ENCODE measurements at places on chromosomes 5 and 9.
A peak's percentile ranks its signal among the peaks of the same experiment; 100 is the strongest.

DNA sequence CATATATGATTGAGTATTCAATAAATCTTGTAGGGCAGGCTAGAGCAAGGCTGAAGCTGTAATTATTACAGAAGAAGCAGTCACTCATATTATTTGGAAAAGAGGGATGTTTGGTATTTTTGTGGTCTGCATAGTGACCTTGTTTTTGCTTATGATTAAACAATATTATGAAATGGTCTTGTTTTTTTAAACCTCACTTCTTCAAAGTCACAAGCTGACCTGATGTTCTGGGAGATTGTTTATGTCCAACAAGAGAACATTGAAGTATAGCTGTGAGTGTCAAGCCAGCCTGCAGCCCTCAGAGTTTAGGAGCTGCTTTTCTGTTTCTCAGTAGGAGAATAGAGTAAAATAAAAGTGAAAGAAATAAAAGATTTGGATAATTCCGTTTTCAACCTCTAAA is 342.2 kb downstream of the LRRC70 start:
- no peak for DNase-seq

- DNase-seq, result no peak
Observed at GRCh38 chr9:6212722-6213375, 2.8 kb upstream of the IL33 start.

DNA sequence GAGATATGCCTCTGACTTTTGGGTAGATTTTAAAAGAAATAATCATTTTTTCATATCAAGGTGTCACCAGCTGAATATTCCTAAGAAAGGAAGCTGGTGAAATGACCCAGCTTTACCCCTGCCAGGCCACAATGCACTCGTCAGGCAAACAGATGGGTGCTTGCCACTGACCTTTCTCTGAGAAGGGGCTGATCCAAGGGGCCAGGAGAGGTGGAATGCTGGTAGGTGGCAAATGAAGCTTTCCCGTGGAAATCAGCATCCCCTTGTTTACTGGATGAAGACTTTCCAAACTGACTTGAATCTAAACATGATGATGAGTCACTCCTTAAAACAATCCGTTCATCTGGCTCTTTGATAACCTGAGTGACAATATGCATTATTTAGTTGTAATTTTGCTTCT is 44.3 kb upstream of the PLPP6 start:
- DNase-seq, result no peak

GRCh38 chr5:157459715-157460599 is at the start of gene NIPAL4:
TSS of gene NIPAL4 (plus strand) at chr5:157460213. CDS start at chr5:157460321, 108 bp downstream.
- peak; percentile 42 for DNase-seq

GRCh38 chr5:68353605-68354004 is 138.0 kb downstream of the PIK3R1 start:
- DNase-seq, result no peak

- DNase-seq, result no peak
Observed at GRCh38 chr5:173268750-173269432, 33.9 kb upstream of the NKX2-5 start.

DNA sequence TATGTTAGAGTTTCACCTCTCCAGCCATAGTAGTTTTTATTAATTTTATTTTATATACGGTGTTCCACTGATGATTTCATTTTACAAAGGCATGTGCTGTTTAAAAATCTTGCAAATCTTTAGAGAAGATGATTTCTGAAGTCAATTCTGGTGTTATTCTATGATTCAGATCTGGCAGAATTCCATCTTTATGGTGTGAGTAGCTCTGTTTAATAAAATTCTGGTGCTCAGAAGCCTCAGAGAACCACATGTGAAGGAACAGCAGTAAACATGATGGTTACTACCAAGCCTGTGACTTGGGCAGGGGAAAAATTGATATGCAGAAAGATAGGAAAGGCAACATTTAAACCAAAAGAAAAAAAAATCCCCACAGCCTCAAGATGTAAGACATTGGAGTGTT is 299.7 kb downstream of the NPR3 start:
- DNase-seq, result no peak

- DNase-seq, result no peak
Observed at GRCh38 chr5:106739127-106739526, 931.6 kb downstream of the EFNA5 start.

GRCh38 chr5:62457071-62457470 is 44.5 kb downstream of the IPO11 start:
- DNase-seq, result no peak

- no peak for DNase-seq
Observed at GRCh38 chr5:33261747-33262146, 179.0 kb upstream of the TARS1 start.

DNA sequence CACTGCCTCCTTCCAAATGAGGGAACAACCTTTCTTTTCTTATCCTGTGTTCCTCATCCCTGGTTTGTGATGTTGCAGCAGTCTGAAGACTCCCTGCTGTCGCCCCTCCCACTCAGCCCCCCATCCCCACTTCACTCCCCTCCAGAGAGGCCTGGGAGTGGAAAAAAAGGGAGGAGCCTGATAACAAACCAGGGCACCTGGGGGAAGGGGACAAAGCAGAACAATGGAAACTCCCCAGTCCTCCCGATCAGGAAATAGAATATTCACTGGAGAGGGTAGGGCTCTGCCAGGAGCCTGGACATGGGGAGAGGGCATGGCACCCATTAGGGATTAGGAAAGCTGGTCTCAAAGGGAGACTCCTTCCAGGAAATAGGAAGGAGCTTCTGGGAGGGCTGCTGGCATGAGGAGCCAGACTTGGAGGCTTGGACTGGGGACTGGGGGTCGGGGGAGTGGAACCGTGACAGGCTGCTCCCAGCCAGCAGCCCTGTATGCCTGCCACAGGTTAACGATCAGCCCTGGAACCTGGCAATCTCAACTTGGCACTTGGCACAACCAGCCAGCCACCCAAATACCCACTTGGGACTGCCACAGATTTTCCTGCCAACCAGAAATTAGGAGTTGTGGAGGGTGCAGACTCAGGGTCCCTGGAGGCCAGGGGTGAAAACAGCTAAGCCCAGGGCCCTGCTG is 20.0 kb downstream of the PCDH1 start:
- DNase-seq, result no peak

Measured in CD4-positive, alpha-beta T cell treated with Interleukin-15 for 1 hour (primary cell).